ENCODE measurements at places on chromosomes 5 and 9.

DNA sequence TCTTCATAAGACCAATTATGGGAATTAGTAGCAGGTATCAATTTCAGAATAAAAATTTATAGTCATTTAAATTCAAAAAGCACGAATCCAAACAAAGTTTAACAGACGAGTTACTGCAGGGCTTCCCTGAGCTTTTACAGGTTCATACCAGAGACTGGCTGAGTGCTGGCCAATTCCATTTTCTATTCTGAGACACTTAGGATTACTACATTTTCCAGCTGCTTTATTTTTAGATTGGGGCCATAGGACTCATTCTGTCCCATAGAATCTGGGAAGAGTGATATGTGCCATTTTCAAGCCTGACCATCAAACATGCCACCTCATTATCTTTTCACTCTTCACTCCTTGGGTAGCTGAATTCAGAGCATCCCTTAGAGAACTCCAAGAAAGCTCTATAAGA, 410.7 kb downstream of the DNAH5 start:
- DNase-seq = no peak

DNA sequence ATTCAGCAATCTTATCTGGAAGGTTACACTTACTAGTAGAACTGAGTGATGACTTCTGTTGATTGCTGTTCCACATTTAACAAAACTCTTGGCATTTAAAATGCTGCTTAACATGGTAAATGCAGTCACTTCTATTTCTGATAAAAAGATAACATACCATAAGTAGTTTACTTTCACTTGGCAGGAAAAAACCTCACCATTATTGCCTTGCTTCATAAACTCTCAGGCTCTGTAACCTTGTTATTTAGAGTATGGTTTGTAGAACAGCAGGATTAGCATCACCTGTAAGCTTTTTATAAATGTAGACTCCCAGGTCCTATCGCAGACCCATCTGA, 55.5 kb downstream of the AUH start:
- DNase-seq = no peak

DNA sequence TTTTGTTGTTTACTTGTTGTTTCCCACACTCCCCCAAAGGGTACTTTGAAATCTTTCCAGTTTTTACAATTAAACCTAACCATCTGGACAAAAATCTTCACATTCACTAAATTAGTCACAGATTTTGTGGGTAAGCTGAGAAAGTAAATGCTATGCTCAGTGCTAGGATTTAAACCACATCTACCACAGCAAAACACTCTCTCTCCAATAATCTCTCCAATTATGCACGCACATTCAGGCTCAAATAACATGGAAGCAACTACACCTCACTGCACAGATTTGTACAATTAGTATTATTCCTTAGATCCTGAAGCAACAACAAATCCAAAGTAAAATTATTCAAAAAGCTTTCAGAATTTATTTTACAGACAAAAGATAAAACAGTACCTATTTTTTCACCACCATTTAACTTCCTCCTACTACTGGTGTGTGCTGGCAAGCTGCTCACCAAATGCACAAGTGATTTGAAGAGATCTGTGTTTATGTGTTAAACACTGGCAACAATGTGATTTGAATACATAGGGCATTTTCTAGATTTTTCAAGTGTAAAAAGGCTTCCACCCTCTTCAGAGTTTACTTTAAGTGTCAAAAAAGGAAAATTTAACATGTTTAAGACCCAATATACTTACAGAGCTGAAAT, 16.6 kb downstream of the ZNF608 start:
- DNase-seq = no peak

- DNase-seq = no peak
Measured at GRCh38 chr5:2696156-2696807, 55.2 kb downstream of the IRX2 start.

DNA sequence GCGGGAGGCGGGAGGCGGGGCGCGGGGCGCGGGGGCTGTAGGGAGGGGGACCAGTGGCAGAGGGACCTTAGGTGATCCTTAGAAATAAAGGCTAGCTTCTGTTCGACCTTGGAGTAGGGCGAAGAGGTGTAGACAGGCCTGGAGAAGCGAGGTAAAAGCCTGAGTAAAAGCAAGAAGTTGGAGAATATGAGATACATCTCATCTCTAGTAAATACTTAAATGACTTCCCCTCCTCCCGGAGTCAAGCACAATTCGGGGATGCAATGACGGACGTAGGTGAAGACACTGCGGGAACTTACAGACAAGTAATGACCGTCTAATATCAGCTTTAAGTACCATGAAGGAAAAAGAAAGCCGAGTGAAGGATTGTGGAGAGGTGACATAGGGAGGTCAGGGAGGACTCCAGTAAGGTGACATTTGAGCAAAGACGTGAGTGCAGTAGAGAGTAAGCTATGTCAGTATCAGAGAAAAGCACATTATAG, 466 bp downstream of the SMC2 start:
- no peak for DNase-seq

DNA sequence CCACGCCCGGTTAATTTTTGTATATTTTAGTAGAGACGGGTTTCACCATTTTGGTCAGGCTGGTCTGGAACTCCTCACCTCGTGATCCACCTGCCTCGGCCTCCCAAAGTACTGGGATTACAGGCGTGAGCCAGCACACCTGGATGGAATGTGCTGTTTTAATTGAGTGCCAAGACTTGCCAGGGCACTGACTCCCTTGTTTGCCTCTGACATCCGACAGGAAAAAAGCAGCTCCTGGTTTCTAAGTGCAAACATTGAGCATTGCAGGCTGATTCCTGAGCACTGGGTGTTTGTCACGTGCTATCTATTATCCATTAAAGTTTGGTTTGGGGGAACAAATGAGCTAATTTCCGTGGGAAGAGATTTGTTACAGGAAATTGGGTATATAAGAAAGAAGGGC, 70.6 kb upstream of the CKMT2 start:
- no peak for DNase-seq

DNA sequence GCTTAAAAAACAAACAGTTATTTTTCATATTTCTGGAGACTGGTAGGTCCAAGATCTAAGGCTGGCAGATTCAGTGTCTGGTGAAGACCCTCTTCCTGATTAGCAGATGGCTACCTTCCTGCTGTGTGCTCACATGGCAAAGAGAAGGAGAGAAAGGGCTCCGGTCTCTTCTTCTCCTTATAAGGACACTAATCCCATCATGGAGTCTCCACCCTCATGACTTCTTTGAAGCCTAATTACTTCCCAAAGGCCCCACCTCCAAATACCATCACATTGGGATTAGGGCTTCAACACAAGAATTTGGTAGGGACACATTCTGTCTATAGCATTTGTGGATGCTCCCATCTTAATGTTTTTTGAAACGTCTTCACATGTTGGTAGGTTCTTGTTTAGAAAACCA, 391.1 kb downstream of the TMEM161B start:
- DNase-seq = no peak

GRCh38 chr5:109866051-109866450, 176.3 kb downstream of the MAN2A1 start:
- DNase-seq = no peak

DNA sequence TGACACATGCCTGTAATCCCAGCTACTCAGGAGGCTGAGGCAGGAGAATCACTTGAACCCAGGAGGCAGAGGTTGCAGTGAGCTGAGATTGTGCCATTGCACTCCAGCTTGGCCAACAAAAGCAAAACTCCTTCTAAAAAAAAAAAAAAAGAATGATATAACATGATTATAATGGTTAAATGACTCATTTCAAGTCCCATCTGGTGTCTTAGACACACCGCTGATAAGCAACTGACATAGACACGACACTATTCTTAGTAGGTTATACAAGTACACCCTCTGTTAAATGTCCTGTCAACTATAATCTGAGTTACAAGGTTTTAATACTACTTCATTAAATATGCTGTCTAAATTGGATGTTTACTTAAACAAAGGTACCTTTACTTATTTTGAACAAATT, 405.3 kb upstream of the CLINT1 start:
- DNase-seq = no peak

GRCh38 chr9:68775003-68775730, 70.1 kb downstream of the PIP5K1B start:
- no peak for DNase-seq

DNA sequence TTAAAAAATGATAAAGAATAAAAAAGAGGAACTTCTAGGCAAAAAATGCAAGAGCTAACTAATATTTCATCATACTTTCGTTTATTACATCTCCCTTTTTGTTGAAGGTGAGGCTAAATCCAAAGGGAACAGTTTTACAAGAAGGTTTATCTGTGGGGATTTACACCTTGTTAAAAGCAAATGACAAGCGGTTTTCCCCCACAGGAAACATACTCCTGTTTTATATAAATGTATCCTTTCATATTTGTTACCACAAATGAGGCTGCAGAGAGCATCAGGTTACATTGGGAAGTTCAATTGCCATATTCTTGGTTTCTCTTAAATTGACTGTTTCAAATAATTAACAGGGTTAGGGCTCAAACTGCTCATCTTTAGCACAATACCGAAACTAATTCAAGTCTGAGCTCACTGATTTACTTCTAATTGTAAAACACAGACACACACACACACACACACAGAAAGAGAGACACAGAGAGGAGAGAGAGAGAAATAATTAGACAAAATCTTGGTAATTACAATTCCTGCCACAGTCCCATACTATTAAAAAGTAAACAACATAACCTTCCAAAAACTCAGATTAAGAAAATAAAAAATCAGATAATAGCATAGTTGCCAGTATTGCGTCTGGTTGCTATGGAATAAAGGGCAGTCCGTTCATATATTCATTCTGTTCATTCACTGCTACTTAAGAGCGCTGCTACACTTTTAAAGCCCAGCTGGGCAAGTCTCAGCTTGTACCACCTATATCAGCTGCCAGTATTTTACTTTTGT, 17.1 kb downstream of the RFX3 start:
- no peak for DNase-seq

- DNase-seq = no peak
Measured at GRCh38 chr9:90860382-90860781, 58.8 kb downstream of the SYK start.

DNA sequence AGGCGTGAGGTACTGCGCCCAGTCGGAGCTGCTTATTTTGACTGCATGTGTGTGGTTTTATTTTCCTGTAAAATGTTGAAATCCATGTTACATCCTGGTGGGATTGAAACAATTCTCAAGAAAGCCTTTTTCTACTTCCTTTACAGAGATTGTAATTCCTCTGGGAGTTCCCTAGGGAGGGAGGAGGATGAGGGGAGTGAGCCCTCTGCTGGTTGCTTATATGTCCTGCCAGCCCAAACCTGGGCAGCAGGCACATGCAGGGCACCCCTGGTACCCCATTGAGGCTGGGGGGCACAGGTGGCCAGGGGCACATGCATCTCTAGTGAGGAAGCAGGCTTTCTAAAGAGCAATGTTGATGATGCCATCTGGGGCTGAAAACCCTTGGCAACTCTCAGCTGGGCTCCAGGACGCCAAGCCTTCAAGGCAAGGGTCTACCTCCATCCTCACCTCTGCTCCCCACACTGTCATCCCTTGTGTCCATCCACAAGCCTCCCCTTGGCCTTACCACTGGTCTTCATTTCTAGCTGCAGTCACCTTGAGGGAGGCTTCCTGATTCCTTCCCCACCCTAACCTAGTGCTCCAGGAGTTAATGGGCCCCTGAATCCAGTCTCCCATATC, 84.7 kb upstream of the TNFSF8 start:
- DNase-seq = no peak

Measured in stimulated activated CD4-positive, alpha-beta T cell treated with anti-CD3 and anti-CD28 coated beads, Interleukin-4, amount 100 ng/mL, for 1 hour (primary cell).